ENCODE measurements at places on chromosomes 2 and 18.

GRCh38 chr2:158412206-158412605, 44.3 kb downstream of the CCDC148 start:
- DNase-seq: no peak
- no peaks in the 10 kb centered on the region for H3K27me3 ChIP-seq
- no peaks in the 10 kb centered on the region for H3K4me1 ChIP-seq
- H3K27ac ChIP-seq: no peak overlapping the region

DNA sequence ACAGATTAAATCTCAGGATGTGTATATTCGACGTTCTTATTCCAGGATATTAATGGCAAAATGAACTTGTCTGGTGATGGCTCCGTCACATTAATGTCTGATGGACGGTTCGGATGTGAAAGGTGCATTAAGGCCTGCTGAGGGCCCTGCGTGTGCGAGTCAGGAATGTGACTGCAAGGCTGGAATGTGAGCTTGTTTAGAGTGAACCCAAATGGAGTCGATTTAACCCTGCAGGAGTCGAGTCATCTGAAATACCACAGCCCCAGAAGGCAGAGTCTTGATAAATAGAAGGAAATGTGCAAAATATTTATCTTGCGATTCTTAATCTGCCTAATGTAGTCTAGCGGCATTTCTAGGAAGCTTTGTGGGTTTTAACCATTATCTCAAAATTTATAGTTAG, 44.3 kb downstream of the RDH14 start:
- no peaks in the 10 kb centered on the region for H3K27me3 ChIP-seq
- no peak for DNase-seq

GRCh38 chr2:101949304-101949703, 42.5 kb upstream of the IL1R2 start:
- no peaks in the 10 kb centered on the region for H3K27me3 ChIP-seq
- no peaks in the 10 kb centered on the region for H3K36me3 ChIP-seq
- no peak overlapping the region for H3K4me3 ChIP-seq
- H3K27ac ChIP-seq: no peak overlapping the region
- DNase-seq: no peak
- no peaks in the 10 kb centered on the region for H3K4me1 ChIP-seq

DNA sequence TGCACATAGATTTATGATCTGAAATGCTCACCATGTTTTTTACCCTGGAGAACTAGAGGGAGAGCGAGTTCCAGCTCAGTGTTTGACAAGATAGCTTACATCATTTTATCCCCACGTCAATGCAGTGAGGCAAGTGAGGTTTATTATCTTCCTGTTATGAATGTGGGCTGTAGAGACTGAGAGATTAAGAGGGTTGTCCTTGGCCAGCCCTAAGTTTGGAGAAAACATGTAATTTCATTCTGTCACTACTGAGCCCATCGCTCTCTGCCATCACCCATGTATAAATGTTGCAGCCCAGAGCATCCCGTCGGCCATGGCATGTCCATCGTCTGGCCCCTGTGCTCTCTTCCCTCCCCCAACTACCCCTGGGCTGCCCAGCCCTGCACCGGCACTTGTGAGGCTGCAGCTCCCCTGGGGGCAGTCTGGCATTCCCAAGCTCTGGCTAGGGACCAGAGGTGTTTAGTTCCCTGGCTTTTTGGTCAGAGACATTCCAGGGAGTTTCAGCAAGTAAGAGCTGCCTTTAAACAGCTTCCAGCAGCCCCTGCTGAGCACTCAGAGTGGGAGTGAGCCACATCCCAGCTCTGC, 136.7 kb downstream of the ANTXR1 start:
- no peaks in the 10 kb centered on the region for H3K4me1 ChIP-seq
- no peaks in the 10 kb centered on the region for H3K36me3 ChIP-seq
- no peak overlapping the region for H3K27ac ChIP-seq
- no peak overlapping the region for H3K4me3 ChIP-seq

DNA sequence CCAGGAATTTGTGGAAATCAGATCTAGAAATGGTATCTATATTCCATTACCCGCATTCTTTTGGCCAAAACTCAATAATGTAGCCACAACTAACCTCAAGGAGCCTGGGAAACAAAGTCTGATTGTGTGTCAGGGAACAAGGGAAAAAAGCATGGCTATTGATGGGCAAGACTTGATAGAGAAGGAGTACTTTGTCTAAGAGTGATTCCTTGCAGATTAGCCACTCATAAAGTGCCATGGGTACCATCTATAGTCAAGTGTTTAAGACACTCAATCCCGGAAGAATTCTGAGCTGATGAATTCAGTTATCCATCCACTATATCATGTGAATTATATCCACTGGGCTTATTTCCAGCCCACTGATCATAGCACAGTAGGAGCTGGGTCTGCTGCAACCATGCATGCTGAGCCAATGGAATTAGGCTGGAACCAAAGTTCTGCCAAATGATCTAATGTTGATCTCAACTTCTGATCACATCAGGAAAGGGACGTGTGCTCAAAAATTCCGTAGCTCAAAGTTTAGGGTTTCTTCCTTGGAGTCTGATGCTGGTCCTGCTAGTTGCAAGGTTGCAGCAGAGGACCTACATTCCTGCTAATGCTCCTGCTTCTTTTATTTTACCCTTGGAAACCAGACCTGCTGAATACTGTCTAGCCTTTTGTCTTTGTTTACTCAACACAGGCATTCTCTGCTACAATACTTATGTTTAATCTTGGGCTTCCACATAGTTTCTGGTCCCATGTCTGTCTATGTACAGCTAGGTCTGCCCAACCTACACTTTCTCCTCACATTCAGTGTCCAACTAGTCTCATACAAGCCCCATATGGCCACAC, 629.7 kb downstream of the IRS1 start:
- H3K4me3 ChIP-seq: no peak overlapping the region
- no peaks in the 10 kb centered on the region for H3K36me3 ChIP-seq
- H3K27me3 ChIP-seq: no peaks in the 10 kb centered on the region
- no peaks in the 10 kb centered on the region for H3K4me1 ChIP-seq
- no peak for DNase-seq

GRCh38 chr2:101983928-101984327, 7.8 kb upstream of the IL1R2 start:
- H3K4me1 ChIP-seq: no peaks in the 10 kb centered on the region
- no peak overlapping the region for H3K4me3 ChIP-seq
- no peaks in the 10 kb centered on the region for H3K36me3 ChIP-seq
- no peaks in the 10 kb centered on the region for H3K27me3 ChIP-seq
- no peak overlapping the region for H3K27ac ChIP-seq

DNA sequence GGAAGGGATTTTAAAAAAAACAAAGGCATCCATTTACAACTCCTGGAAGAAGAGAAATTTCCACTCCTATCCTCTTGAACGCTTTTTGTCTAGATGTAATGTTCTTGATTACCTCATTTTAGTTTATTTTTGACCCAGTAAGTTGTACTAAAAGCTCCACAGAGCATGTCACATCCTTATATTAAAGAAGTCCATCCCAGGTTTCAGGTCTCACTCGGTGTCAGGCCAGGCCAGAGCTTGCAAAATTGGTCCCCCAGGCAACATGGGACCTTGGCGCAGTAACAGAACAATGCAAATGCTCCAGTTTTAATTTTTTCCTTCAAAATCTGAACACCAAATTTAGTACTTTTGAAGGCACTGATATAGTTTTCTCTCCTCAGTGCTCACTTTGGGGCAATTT, 218.4 kb upstream of the REV1 start:
- H3K36me3 ChIP-seq: no peaks in the 10 kb centered on the region
- H3K27ac ChIP-seq: no peak overlapping the region
- no peaks in the 10 kb centered on the region for H3K4me1 ChIP-seq
- H3K27me3 ChIP-seq: no peaks in the 10 kb centered on the region
- H3K4me3 ChIP-seq: no peak overlapping the region
- DNase-seq: no peak

Measured in pancreas (tissue), 10 donors.